MG63 (cell line): ENCODE measurements at places on chromosomes 1 and 21. TPM values are rescaled to one million over a fixed set of nuclear protein-coding genes. Genes with fewer than 3 reads are reported as not detected.

The HCRTR1 gene
- not detected in 2 replicates for total RNA-seq

The KRTAP10-2 gene
- total RNA-seq = not detected in 2 replicates

GRCh38 chr1:76827066-76827465, 40.2 kb upstream of the ST6GALNAC5 start:
- DNase-seq = no peak

DNA sequence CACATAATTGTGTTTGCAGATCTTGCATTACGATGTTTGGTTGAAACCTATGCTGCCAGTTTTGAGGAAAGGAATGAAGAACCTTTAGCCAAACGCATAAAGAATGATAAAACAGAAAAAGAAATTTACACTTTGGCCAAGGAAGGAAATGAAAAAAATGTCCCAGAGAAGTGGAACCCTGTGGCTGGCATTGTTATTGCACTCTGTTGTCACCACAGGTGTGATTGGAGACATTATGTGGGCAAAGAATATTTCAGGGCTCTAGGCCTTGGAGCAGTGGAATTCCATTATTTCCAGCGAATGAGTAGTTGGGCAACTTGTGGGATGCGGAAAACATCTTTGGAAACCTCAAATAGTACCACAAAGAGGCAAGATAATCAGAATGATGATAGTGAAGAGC, 14.9 kb downstream of the TRMT13 start:
- DNase-seq = no peak

DNA sequence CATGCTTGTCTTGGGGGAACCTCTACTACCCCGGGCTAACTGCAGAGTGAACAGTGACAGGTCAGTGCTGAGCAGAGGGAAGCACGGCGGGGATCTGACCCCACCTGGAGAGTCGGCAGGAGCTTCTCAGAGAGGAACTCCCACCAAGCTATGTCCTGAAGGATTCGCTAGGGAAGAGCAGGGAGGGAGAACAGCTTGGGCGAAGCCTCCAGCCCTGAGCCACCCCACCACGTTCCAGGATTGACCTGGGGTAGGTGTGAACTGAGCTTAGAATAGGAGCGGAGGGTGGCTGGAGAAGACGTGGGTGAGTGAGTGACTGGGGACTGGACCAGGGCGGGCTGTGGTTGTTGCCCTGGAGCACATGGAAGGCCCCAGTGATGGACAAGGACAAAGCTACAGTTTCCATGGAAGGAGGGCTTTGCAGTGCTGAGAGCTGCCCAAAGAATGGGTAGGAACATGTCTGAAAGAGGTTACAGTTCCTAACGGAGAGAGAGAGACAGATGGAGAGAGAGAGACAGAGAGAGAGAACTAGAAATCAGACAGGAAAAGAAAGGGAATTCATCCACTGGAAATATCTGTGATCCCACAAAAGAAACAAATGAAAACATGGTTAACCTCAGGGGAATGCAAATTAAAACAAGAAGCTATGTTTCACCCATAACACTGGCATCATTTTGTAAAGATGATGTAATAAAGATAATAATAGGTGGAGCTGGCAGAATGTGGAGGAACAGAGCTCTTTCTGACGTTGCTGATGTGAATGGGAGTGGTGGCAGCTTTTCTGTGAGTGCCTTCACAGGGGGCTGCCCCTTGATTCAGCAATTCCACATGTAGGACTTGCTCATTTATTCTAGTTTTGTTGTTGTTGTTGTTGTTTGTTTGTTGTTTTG, 17.2 kb downstream of the BSND start:
- DNase-seq = no peak

- peak; percentile 38 for DNase-seq
Observed at GRCh38 chr1:2124446-2125198, 70.0 kb downstream of the FAAP20 start.

DNA sequence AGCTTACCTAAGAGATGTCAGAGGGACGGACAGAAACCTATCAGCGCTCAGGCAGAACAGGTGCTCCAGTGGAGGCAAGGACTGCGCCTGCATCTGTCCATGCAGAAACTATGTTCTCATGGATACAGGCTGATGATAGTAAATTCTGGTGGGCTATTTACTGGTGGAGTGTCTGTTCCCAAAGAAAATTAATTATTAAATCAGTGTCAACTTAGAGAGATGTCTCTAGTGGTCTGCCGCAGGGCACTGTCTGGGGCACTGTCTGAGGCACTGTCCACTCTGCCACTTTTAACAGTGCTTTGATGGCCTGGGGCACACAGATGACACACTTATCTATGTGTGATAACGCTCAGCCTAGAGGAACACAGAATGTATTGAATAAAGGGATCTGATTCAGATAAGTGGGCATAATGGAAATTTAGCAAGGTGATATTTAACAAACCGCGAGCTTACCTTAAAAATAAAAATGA, 148.1 kb downstream of the RGS7 start:
- DNase-seq = no peak

GRCh38 chr1:181208967-181209366, 120.5 kb downstream of the IER5 start:
- DNase-seq = no peak

- DNase-seq = no peak
Observed at GRCh38 chr1:234692966-234693580, 83.1 kb upstream of the IRF2BP2 start.

GRCh38 chr1:115466433-115466832, 128.4 kb upstream of the NGF start:
- no peak for DNase-seq

The NMNAT1 gene
- total RNA-seq = 6.5 and 10.1 TPM in 2 replicates

The CHODL gene
- total RNA-seq = 7.6 and 8.3 TPM in 2 replicates

GRCh38 chr1:225422031-225422605, 5.7 kb downstream of the LBR start:
- no peak for DNase-seq

The CACHD1 gene
- total RNA-seq = 2.6 and 5.7 TPM in 2 replicates

DNA sequence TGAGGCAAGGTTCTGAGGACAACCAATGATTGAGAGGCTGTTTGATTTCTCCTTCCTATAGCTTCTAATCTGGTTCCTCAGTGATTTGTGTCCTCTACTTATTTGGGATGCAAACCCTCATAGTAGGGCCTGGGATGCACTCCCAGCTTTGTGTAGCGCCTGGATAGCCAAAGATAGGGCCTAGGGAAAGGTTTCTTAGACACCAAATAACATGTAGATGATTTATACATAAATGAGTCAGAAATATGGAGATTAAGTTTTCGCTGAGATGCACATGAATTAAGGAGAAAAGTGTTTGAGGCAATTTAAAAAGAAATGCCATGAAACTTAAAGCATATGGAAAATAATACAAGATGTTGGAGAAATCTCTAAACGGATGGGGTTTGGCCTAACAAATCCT, 66.0 kb upstream of the LMO4 start:
- no peak for DNase-seq

- DNase-seq = no peak
Observed at GRCh38 chr21:44555200-44555875, 3.3 kb downstream of the KRTAP10-3 start.

DNA sequence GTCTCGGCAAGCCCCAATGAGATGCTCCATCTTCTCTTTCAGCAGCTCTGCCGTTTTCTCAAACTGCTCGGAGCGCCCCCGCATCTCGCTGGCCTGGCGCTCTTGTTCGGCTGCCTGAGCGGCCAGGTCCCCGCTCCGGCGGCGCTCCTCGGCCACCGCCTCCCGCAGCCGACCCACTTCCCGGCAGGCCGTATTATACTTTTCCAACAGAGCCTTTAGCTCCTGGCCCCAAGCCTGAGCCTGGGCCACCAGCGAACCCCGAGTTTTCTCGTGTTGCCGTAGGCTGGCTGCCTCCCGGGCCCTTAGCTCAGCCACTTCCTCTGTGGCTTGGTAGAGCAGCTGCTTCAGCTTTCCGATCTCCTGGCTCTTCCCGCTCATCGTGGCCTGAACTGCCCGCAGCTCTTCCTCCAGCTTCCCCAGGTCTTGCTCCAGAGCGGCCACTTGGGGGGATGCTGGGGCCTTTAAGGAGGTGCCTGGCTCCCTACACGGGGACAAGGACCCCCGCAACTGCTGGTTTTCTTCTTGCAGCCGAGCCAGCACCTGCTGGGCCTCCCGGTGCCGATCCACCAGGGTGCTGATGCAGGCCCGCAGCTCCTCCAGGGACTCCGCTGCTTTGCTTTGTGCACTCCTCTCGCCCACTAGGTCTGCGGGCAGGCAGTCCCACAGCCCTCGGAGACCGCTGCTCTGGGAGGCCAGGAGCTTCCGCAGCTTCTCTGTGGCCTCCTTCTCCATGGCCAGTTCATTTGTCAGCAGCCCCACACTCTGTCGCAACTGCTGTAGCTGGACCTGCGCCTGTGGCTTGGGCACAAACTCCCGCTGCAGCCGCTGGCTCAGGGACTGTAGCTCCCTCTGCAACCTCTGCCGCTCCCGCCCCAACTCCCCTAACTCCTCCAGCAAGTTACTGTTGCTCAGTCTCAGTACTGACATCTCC, 13.4 kb upstream of the PIAS3 start:
- no peak for DNase-seq

DNA sequence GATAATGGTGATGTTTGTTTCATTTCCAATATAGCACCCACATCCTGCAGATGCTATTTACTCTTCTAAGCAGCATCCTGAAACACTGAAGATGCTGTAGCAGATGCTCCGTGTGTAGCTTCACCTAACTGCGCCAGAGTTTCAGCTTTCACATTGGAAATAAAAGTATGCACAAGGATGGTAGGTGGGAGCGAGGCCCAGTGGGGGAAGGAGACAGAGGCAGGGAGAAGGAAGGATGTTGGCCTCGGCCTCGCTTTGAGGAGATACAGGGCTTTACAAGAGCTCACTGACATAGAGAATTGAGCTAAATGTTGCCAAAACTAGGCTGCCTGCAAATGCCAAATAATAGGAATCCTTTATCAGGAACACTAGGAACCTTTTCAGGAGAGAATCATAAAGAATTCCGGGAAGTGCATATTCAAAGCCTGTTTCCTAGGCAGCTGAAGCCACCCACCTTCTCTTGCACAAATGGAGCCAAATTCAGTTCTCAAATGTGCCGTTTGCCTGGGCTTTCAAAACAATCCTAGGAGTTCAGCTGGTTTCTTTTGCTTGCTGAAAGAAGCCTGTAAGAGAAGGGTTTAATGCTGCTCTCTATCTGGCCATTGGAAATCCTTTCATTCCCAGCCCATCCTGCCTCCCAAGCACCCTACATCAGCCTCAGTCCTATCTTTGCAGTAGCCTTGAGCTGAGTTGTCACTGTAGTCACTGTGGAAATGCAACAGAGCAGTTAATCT, 135.4 kb upstream of the ATP1B1 start:
- DNase-seq = no peak

The SPATA21 gene
- not detected in 2 replicates for total RNA-seq

DNA sequence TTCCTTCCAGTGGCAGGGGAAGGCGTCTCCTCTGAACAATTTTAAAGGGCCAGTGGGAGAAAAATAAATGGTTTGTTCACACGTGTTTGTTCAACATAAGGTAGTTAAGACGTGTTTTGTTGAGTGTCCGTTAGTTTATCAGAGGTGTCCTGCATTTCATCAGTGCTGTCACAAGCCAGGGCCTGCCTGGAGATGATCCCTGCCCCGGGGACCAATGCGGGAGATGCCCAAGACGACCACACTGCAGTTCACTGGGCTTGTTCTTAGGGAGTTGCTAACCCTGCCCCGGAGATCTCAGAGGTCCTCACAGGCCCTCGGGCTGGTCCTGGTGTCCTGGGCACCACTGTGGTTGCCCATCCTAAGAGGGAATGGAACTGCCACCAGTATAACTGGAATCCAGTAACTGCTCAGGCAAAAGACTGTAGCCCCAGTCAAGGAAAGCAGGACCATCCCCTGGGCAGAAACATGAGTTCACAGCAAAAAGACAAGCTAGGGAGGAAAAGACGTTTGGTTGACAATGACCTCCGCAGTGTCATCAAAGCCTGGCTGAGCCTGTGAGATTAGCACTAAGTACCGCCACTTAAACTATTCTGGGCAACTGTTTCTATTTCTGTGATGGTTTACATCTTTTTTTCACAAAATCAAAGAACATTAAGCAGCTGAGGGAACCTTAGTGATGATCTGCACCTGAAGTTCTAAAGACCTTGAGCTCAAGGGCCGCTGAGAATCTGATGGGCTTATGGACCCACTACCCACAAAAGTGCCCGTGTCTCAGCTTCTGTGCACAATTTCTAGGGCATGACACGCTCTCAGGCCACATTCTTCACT, 44.9 kb upstream of the LIN9 start:
- no peak for DNase-seq

The CAPZB gene
- 316 and 357 TPM in 2 replicates for total RNA-seq

DNA sequence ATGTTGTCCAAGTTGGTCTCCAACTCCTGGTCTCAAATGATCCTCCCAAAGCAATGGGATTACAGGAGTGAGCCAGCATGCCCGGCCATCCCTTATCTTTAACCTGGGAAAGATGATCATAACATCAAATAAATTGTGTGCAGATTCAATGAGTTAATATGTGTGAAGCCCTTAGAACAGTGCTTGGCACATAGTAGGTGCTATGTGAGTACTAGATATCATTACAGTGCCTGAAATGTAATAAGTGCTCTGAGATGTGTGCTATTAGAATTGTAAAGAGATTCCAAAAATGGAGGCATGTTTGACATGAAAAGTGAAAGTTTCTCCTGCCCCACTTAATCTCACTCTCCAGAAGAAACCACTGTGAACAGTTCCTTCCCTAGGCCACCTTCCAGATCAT, 71.8 kb downstream of the RUNX3 start:
- no peak for DNase-seq

DNA sequence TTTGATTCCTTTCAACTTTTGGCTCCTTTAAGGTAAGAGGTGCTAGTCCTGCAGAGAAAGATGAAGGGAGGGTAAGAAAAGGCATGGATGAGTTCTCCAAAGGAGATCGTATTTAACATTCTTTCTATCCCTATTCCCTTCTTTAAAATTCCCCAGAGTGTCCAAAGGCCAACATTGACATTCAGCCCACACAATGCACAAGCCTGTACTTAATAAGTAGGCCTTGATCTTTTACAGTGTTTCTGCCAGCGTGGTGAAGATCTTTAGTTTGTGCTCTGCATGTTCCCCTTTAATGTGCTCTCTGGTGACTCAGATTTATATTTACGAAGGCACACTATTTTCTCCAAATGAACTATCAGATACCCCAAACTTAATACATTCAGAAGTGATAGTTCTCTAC, 582.5 kb upstream of the RGS18 start:
- DNase-seq = no peak

The PROK1 gene
- total RNA-seq = not detected in 2 replicates
